ENCODE measurements at places on chromosomes 13 and 19. TPM values are rescaled to one million over a fixed set of nuclear protein-coding genes. Genes with fewer than 3 reads are reported as not detected.

PNMA8A gene
- total RNA-seq: 9.4 TPM

KISS1R gene
- total RNA-seq: not detected

ABHD13 gene
- 5.4 TPM for total RNA-seq

EFNA2 gene
- total RNA-seq: not detected

ZNF439 gene
- 3.7 TPM for total RNA-seq

PDE4A gene
- 36.1 TPM for total RNA-seq

VSTM2B gene
- not detected for total RNA-seq

SBSN gene
- total RNA-seq: not detected

ADGRE1 gene
- 0.30 TPM for total RNA-seq

MYO9B gene
- total RNA-seq: 38.1 TPM

HPN gene
- total RNA-seq: 9.8 TPM

ZNF264 gene
- 19.4 TPM for total RNA-seq

SMAD9 gene
- 4.5 TPM for total RNA-seq

DACT3 gene
- 14.1 TPM for total RNA-seq

ELANE gene
- total RNA-seq: 1.5 TPM

APOC4 gene
- not detected for total RNA-seq

CCDC169 gene
- total RNA-seq: 0.27 TPM

WDR87 gene
- total RNA-seq: not detected

CCDC8 gene
- total RNA-seq: 33.5 TPM

RNF17 gene
- total RNA-seq: not detected

ZNF563 gene
- 3.7 TPM for total RNA-seq

PSG2 gene
- not detected for total RNA-seq

MYPOP gene
- total RNA-seq: 18.5 TPM

OR7D2 gene
- 0.07 TPM for total RNA-seq
